ENCODE measurements at places on chromosomes 2 and 18.

DNA sequence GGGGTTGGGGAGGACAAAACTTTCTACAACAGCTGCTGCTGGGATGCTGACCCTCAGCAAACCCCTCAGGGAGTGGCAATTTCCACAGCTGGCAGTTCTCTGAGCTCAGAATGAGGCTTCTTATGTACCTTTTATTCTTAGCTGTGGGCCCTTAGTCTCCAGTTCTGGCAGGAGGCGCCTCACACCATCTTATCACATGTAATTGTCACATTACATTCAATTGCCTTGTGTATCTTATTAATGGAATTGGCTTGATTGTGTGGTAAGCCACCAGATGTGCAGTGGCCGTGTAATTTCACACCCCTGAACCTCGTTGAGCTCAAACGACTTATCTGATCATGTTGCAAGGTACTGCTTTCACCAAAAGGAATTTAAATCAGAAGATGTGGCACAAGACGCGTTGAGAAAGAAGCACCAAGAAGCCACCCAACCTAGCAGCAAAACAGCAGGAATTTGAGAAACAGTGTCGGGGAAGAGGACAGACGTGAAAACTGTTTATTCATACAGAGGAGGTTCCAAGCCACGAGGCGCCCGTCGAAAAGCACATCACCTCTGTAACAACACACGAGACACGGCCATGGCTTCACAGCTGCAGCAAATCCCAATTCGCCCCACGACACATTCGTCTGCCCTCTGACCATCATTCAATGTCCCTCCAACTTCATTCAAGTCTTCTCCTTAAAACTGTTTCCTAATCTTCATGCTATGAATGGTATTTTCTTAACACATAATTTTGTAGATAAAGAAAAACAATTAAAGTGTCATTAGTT, 53.6 kb upstream of the LPIN2 start:
- DNase-seq = no peak

GRCh38 chr2:208062961-208063360, 37.6 kb upstream of the PLEKHM3 start:
- DNase-seq = no peak

DNA sequence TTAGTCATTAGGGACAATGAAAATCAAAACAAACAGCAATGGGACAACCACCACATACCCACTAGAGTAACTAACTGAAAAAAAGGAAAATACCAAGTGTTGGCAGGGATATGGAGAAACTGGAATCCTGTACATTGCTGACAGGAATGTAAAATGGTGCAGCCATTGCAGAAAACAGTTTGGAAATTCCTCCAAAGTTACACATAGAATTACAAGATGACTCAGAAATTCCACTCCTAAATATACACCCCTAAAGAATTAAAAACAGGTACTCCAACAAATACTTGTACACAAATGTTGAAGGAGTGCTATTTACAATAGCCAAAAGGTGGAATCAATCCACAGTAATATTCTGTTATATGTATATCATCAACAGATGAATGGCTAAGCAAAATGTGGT, 110.9 kb downstream of the ROCK1 start:
- DNase-seq = peak; percentile 61

DNA sequence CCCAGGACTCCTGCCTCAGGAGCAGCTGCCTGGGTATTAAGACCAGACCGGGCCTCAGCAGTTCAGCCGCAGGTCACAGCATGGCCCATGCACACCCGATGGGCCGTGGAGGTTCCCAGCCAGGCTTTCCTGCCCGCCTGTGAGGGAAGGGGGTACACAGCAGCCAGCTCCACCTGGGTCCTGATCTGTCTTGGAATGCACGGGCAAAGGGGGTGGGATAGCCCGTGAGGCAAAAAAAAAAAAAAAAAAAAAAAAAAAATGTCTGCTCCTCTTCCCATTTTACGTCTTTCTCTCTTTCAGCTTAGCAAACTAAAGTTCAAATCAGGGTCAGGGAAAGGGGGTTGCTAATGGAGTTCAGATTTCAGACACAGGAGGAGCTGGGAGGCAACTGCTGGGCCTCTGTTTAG, 385.2 kb downstream of the TNS1 start:
- DNase-seq = peak; percentile 62

GRCh38 chr2:11535899-11536344, 2.1 kb downstream of the GREB1 start:
- no peak for DNase-seq

DNA sequence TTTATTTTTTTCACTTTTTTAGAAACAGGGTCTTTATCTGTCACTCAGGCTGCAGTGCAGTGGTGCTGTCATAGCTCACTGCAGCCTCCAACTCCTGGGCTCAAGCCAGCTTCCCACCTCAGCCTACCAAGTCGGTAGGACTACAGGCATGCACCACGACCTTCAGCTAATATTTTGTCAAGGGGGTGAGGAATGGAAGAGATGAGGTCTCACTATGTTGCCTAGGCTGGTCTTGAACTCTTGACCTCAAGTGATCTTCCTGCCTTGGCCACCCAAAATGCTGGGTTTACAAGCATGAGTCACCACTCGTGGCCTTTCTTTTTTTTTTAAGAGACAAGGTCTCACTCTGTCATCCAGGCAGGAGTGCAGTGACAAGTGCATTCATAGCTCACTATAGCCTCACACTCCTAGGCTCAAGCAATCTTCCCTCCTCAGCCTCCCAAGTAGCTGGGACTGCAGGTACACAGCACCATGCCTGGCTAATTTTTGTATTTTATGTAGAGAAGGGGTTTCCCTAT, 13.4 kb downstream of the PPP1R7 start:
- no peak for DNase-seq

DNA sequence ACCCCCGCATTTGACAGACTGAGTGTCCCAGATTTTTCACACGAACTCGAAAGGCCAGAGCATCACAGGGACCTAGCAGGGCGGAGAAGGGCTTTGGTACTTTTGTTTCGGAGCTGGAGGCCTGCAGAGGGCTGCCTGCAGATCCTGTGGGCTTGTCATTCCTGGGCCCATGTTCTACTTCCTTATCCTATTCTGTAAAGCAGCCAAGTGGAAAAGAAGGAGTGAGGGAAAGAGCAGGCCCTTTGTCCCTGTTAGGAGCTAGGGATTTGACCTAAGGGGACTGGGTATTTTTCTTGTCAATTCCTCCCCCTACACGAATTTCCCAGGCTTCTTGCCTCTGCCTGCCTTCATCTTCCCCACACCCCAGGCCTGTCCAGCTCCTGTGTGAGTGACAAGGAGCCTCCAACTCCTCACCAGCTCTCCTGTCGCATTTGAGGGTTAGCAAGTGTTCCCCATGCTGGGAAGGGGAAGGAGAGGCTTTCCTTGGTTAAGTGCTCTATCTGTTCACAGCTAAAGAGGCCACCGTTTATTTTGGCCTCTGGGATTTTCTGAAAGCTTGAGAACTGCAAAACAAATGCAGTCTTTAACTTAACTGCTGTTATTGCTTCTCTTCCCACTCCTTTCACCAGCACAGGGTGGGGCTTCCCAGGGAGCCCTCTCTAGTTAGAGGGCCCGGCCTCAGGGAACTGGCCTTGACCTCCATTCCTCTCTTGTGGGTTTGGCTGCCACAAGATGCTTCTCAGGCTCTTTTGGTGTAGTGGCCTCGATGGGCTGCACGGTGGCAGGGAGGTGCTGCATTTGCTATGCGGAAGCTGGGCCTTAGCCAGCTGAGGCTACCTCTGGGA, 61.2 kb downstream of the SGPP2 start:
- DNase-seq = no peak

- no peak for DNase-seq
These were observed 918.1 kb upstream of the LRATD1 start for GRCh38 chr2:13714466-13714865.

GRCh38 chr2:108404784-108405397, 27.1 kb downstream of the SULT1C4 start:
- DNase-seq = no peak

DNA sequence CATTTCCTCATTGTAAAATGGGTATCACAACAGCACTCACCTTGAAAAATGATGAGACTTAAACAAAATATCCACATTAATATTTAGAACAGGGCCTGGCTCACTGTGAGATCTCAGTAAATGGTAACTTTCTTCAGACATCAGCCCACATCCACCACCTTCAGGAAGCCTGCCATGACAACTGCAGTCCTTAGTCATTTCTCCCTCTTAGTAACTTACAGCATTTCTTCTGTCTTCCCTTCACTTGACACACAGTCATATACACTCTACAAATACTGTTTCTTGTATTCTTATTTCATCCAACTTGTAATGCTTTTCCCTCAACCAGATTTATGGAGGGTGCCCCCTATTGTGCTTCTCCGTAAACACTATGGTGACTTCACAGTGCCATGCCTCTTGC, 263.0 kb downstream of the ZNF516 start:
- DNase-seq = no peak

DNA sequence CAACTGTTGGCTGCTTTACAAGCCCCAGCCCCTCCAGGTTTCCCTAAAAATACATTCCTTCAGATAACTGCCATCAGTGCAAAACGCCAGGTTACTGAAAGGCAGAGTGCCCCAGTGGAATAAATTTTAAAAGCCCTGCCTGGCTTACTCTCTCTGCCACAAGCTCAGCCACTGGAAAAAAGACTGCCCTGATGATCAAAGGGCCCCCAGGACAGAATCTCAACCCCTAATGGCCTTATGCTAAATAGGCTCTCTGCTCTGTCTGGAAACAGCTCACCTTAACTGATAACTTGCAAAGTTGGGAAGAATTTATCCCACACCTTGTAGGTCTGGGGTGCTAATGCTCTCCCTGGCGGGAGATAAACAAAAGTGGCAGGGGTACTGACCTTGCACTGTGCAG, 33.9 kb downstream of the CFAP53 start:
- no peak for DNase-seq

GRCh38 chr2:230984393-230985220, 11.3 kb upstream of the SPATA3 start:
- no peak for DNase-seq
